ENCODE measurements at places on chromosomes 11 and 22. TPM values are rescaled to one million over a fixed set of nuclear protein-coding genes. Genes with fewer than 3 reads are reported as not detected.

Gene MRGPRD
- polyA plus RNA-seq = not detected

Gene CTSW
- 29.2 TPM for polyA plus RNA-seq

Gene GPHA2
- polyA plus RNA-seq = not detected

Gene NUDT8
- 2.9 TPM for polyA plus RNA-seq

Gene CLDN5
- polyA plus RNA-seq = 0.79 TPM

Gene SAA1
- not detected for polyA plus RNA-seq

Gene MAJIN
- 0.39 TPM for polyA plus RNA-seq

Gene RAB3IL1
- polyA plus RNA-seq = not detected

Gene CHRNA10
- polyA plus RNA-seq = 0.21 TPM

Gene MMP27
- not detected for polyA plus RNA-seq

Gene APOC3
- not detected for polyA plus RNA-seq

Gene DDI1
- polyA plus RNA-seq = 0.10 TPM

Gene ATP5MG
- 547 TPM for polyA plus RNA-seq

Gene DCHS1
- polyA plus RNA-seq = 0.06 TPM

Gene UCP2
- polyA plus RNA-seq = 1,475 TPM

Gene VPREB3
- 1,081 TPM for polyA plus RNA-seq

Gene OR8D1
- not detected for polyA plus RNA-seq

Gene OTUB1
- polyA plus RNA-seq = 117 TPM

Gene OR52E8
- not detected for polyA plus RNA-seq

Gene ZFPL1
- polyA plus RNA-seq = 36.4 TPM

Gene ALKBH8
- polyA plus RNA-seq = 11.5 TPM

Gene CTSF
- polyA plus RNA-seq = 7.0 TPM

Gene SPON1
- polyA plus RNA-seq = 0.19 TPM

Gene MAPK8IP1
- polyA plus RNA-seq = 0.26 TPM

Gene MMP12
- not detected for polyA plus RNA-seq

Gene LAYN
- polyA plus RNA-seq = not detected

Gene KCNQ1OT1
- 0.09 TPM for polyA plus RNA-seq

Gene AIFM3
- 2.3 TPM for polyA plus RNA-seq

Gene PARVG
- 120 TPM for polyA plus RNA-seq

Gene PHF21B
- not detected for polyA plus RNA-seq

Gene ACRV1
- not detected for polyA plus RNA-seq

Gene BRSK2
- polyA plus RNA-seq = not detected

Gene LPXN
- polyA plus RNA-seq = 141 TPM

Gene TSPAN18
- 2.1 TPM for polyA plus RNA-seq

Gene DUSP8
- polyA plus RNA-seq = 1.2 TPM

Gene ASCL2
- 5.0 TPM for polyA plus RNA-seq

Gene OR51F2
- polyA plus RNA-seq = not detected

Gene LARGE1
- 1.4 TPM for polyA plus RNA-seq

Gene NTM
- polyA plus RNA-seq = not detected

Gene DMC1
- not detected for polyA plus RNA-seq

Gene C11orf86
- not detected for polyA plus RNA-seq

Gene PLEKHA7
- 0.15 TPM for polyA plus RNA-seq

Gene MRE11
- polyA plus RNA-seq = 15.5 TPM

Gene IGSF22
- 4.0 TPM for polyA plus RNA-seq

Gene CRYBB2
- not detected for polyA plus RNA-seq

Gene OR8A1
- not detected for polyA plus RNA-seq

Gene TNNI2
- 8.0 TPM for polyA plus RNA-seq

Gene TMPRSS4
- not detected for polyA plus RNA-seq

Gene NXPE4
- not detected for polyA plus RNA-seq

Gene OPCML
- polyA plus RNA-seq = not detected

Gene KCTD14
- 0.30 TPM for polyA plus RNA-seq

Gene PPP1R14B
- 48.1 TPM for polyA plus RNA-seq

Gene CFAP300
- not detected for polyA plus RNA-seq

Data from IgD-negative memory B cell (primary cell).